ENCODE measurements at places on chromosomes 4 and X.

DNA sequence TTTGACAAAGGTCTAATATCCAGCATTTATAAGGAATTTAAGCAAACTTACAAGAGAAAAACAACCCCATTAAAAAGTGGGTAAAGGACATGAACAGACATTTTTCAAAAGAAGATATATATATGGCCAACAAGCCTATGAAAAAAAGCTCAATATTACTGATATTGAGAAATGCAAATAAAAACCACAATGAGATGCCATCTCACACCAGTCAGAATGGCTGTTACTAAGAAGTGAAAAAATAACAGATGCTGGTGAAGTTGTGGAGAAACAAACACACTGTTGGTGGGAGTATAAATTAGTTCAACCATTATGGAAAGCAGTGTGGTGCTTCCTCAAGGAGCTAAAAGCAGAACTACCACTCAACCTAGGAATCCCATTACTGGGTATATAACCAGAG is 91.6 kb upstream of the EFHC2 start:
- DNase-seq = no peak

DNA sequence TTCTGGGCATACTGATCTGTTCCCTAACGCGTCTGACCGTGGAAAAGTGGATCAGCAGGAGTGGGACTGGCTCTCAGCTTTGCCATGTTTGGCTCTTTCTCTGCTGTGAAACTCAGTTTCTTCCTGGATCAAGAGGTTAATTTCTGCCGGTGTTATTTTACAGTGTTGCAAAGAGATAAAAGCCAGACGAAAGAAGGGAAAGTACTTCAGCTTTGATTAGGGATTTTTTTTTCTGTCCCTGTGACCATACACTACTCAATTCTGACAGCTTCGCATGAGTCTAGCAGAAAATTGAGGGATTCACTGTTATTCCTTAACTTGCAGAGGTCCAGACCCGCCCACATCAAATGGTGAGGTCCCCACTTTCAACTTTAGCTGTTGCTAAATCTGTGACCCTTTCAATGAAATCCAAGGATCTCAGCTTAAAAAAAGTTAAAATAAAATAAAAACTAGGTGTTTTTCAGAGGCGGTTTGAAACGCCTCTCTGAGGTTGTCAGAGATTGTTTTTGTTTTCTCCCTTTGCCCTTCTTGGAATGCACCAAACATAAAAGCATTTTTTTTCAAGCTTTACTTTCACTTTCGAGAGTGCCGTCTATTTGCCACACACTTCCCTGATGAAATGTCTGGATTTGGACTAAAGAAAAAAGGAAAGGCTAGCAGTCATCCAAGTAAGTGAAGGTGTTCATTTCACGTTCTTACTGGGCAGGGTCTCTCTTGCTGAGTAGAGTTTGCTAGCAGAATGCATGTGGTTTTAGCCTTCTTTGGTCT is at the start of gene TLR3:
TSS of gene TLR3 (plus strand) at position 576 of the 768 bp plus-strand sequence. CDS start 7,464 bp downstream, outside the sequence.
- no peak for DNase-seq

DNA sequence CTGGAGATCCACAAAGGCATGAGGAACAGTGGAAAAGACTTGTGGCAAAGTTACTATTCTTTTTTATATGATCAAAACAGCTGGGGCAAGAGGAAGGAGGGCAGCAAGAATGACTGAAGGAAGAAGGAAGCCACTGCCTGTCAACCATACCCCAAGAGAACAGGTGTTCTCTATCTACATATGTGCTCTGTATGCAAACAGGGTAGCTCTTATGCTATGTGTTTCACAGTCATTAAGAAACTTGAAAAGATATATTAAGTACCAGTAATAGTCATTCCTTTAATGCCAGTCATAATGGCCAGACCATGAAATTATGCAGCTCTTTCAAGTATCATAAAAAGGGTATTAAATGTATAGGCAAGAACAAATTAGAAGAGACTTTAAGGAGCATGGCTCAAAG is 363.9 kb downstream of the KLHL13 start:
- DNase-seq = no peak

GRCh38 chrX:116436358-116436816 is at the start of gene SLC6A14:
TSS of gene SLC6A14 (plus strand) at chrX:116436606. CDS start at chrX:116436710, 104 bp downstream.
- no peak for DNase-seq

DNA sequence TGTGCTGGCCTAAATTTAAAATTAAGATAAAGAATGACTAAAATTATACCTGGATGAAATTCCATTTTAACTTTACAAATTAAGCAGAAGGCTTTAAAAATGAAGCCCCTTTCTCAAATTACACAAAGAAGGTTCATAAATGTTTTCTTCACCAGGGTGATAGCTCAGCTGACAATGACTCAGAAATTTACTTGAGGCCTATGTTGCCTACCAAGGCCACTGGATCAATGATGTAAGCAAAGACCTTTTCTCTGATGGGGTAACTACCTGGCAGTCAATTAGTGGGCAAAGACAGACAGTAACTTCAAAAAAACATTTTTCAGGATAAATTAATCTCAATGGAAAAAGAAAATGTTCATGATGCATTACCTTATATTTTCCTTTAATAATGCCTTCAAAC is 23.9 kb upstream of the GPR34 start:
- no peak for DNase-seq

DNA sequence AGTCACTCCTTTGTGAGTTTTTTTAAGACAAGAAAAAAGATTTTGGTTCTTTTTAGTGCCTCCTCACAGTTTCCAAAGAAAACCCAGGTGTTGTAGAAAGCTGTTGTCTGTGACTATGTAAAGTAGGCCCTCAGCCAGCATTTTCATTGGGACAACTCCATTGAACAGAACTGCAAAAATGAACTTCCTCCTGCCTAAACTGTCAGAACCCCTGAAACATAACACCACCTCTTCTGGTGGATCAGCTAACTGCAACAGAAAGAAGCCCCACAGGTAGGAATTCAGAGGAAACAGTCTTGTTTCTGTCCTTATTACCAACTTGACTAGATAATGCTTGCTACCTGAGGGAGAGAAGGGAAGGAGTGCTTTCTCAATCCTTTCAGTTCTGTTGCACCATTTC is 3.4 kb upstream of the ATP11C start:
- DNase-seq = no peak

GRCh38 chr4:148874331-148874730 is 432.1 kb upstream of the NR3C2 start:
- no peak for DNase-seq

- no peak for DNase-seq
Observed at GRCh38 chr4:8112036-8112576, 46.5 kb downstream of the ABLIM2 start.

DNA sequence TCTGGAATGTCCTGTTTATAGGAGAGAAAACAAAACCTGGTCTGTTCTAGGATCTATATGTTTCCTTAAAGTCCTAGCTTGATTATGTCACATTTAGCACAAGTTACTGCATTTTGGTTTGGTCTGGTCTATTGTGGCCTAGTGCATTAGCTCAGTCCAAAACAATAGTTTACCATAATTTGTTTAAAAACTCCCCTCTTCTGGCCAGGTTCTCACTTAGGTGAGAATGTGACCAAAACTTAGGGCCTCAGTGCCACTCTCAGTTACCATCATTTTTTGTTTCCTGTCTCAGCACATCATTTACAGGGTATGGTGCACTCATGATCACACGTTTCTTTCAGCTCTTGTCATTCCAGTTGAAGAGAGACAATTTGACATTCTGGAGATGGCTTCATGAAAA is 378.5 kb downstream of the KLHL4 start:
- no peak for DNase-seq

- no peak for DNase-seq
Observed at GRCh38 chr4:159497936-159498335, 395.1 kb downstream of the RAPGEF2 start.

DNA sequence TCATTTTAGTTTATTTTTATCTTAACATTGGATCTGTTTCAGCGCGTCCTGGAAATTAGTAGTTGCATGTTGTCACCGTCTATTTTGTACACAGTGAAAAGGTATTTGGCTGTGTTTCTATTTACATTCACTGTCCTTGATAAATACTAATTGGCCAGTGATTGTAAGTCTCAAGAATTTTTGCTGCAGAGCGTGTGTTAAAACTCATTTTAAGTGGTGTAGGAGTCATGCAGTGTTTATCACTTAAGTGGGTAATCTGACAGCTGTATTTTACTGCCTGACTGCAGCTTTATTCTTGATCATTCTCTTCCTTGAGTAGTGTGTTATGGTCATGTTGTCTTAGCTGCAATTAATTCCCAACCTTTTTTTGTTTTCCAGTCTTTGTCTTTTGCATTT is 9.8 kb downstream of the GUCY1A1 start:
- DNase-seq = no peak

GRCh38 chrX:118823263-118824172 is at the start of gene ZCCHC12:
TSS of gene ZCCHC12 (plus strand) at chrX:118823824. CDS start at chrX:118825245, 1,421 bp downstream.
- DNase-seq = peak; percentile 43

DNA sequence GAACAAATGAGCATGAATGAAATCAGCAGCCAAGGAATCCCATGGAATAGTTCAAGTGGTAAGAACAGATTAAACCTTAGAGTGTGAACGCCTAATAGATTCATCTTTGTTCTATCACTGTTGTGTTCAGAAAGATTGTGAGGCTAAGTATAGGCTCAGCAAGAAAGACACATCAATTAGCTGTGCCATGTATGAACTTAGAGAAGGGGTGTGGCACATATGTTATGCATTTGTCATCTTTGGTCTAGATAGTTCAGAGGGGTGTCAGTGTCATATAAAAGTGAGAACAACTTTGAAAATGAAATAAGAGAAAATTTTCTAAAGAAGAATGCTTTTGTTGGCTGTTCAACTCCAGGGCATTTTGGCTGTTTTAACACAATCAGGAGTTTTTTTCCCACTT is 9.4 kb downstream of the DAPP1 start:
- no peak for DNase-seq

DNA sequence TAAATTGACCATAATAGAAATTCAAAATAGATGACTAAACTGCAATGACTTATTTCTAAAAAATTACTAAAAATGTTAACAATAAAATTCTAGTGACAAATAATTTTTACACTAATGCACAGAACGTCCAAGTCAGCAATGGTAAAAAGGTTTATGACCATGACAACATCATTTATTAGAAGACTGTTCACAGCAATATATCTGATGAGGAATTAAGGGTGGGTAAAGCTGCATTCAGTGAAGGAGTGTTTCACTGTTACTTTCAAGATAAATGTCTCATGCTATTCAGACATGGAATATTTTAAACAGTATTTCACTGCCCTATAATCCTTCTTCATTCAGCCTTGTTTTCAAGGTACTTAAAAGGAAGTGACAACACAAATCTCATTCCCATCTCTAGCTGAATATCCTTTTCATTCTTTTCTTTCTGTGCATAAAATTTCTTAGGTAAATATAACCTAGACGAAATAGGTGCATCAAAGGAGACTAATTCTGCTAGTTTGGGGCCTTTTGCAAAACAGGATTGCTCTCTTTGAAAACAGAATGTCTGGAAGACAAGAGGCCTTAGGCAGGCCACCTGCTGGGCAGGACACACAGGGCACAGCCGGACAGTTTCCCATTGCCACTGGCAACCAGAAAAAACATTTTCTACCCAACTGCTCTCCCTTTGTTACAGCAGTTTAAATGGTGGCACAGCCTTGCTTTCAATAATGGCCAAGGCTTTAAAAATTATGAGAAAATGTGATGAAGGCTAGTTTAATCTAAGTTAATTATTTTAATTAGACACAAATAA is 600.3 kb downstream of the SPRY1 start:
- no peak for DNase-seq

GRCh38 chrX:38117485-38117884 is 103.2 kb downstream of the SRPX start:
- no peak for DNase-seq

DNA sequence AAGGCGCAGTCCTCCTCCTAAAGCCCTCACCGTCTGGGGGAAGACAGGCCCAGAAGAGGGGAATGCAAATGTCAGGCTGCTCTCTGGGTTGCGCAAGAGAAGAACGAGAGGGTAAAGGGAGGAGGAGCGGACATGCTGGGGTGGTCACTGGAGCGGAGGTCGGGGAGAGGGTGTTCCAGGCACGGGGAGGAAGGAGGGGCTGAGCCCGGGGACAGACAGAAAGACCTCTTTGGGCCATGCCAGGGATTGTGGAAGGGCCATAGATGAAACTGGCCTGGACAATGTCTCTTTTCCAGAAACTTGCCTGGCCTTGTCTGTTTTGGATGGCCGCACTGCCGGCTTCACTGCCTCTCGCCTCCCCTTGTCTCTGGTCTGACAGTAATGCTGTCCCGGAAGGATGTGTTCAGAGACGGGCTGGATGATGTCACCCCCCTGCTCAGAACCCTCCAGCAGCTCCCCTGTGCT is 121.0 kb downstream of the SORCS2 start:
- peak; percentile 46 for DNase-seq

DNA sequence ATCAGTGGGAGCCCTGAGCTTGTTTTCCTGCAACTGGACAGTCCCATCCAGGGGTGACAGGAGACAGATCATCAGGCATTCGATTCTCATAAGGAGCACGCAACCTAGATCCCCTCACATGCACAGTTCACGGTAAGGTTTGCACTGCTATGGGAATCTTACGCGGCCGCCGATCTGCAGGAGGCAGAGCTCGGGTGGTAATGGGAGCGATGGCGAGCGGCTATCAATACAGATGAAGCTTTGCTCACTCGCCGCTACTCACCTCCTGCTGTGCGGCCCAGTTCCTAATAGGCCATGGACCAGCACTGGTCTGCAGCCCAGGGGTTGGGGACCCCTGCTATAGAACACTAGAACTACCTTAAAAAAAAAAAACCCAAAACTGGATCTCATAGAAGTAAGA is 45.4 kb downstream of the ARSD start:
- DNase-seq = no peak

- DNase-seq = no peak
Observed at GRCh38 chr4:40626183-40626990, 3.3 kb downstream of the RBM47 start.

DNA sequence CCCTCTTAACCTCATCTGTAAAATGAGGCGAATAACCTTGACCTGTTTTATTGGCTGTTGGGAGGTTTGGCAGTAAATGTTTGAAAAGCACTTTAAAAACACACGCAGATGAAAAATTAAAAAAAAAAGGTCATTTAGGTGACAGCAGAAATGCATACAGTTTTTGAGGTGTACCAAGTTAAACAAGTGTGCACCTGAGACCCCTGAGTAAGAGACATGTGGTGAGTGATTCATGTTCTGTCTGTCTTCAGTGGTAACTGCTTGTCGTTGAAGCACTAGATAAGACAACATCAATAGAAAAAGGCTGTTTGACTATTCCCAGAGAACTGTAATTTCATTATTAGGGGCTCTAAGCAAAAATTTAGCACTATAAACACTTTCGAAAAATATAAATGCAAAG is 608.4 kb upstream of the PITX2 start:
- DNase-seq = no peak

GRCh38 chr4:83858131-83858530 is 322.2 kb downstream of the GPAT3 start:
- no peak for DNase-seq

DNA sequence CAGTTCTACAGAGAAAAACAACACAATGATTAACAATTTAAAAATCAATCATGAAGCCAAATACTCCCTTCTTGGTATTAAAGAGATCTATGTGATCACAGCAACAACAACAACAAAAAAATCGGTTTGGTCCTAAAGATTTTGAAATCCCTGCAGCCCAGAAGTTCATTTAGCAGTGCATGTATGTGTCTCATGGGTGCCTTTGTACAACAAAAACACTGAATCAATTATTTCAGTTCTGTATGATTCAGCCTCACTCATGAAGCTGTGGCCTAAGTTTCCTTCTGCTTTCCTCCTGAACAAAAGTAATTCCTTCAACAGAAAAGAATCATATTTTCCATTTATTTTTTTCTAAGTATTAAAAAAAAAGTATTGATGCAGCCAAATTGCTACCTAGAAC is 393.4 kb upstream of the NDST3 start:
- no peak for DNase-seq

- no peak for DNase-seq
Observed at GRCh38 chr4:36551697-36552214, 270.3 kb downstream of the DTHD1 start.
